ENCODE measurements at places on chromosomes 13 and 19.

- no peak for DNase-seq
Observed at GRCh38 chr19:29400917-29401711, 124.7 kb upstream of the VSTM2B start.

GRCh38 chr13:71513411-71514033, 353.5 kb downstream of the DACH1 start:
- no peak for DNase-seq

DNA sequence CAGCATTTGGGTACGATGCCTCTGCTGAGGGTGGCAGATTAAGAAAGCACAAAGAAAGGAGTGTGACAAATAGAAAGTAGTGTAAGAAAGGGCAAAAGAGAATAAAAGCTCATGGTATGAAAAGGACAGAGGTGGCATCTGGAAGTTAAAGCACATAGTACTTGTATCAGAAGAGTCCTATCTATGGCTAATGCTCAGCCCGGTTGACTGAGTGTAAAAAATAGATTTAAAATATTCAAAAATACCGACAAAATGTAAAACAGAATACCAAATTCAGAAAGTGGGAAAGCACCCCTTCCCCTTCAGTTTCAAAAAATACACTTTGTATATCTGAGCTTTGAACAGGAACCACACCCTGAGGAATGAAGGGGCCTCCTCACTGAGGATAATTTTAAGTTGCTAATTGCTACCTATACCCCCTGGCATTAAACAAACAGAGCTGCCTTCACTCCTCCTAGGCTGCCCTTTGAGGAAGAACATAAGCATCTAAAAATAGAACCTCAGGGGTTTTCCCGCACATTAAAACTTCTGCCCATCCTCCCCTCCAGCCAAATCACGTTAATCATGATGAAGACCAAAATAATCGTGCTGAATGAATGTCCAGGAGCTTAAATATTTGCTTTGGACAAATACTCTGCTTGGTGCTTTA, 43.3 kb downstream of the DLEU7 start:
- DNase-seq = no peak

DNA sequence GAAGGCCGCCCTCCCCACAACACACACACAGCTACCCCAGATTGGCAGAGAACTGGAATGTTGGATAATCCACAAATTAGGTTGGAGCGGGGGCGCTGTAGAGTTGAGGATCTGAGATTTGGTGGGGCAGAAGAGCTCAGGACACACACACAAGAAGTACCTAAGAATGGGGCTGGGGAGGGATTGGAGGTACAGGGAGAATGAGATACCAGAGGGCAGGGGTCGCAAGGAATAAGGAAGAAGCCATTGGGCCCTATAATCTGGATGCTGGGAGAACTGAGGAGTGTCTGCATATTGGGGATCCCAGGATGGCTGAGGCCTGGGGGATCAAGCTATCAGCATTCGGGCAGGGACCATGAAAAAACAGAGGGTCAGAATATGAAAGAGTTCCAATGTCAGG, 11.5 kb downstream of the SYT3 start:
- DNase-seq = no peak

DNA sequence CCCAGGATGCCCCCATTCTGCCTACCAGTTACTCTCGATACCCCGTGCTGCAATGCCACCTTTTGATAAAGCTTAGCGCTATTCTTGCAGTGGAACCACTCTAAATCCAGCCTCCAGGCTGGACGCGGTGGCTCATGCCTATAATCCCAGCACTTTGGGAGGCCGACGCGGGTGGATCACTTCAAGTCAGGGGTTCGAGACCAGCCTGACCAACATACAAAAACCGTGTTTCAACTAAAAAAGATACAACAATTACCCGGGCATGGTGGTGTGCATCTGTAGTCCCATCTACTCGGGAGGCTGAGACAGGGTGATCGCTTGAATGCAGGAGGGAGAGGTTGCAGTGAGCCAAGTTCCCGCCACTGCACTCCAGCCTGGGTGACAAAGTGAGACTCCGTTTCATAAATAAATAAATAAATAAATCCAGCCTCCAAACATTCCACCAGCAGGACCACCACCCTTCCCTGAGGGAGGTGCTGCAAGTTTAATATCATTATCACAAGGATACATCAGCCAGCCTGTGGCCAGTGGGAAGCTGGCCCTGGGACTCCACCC, 27.7 kb downstream of the CYP2B6 start:
- no peak for DNase-seq

GRCh38 chr19:7850945-7851622, 21.1 kb downstream of the EVI5L start:
- DNase-seq = no peak

DNA sequence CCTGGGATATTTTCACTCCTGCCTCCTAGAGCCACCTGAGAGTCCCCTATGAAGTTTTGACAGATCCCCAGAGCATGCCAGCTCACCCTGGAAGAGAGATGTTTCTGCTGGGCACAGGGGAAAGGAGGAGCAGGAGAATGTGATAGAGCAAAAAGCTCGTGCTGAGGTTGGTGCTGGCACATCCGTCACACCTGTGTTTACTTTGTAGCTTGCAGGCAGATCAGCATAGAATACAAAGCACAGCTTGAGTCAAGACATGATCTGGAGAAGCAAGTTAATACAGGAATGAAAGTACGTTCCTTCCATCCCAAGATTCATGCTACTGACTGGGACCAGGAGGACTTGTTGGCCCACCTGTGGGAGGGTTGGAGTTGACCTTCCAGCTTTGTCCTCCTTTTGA, 46.1 kb downstream of the HSPH1 start:
- no peak for DNase-seq

DNA sequence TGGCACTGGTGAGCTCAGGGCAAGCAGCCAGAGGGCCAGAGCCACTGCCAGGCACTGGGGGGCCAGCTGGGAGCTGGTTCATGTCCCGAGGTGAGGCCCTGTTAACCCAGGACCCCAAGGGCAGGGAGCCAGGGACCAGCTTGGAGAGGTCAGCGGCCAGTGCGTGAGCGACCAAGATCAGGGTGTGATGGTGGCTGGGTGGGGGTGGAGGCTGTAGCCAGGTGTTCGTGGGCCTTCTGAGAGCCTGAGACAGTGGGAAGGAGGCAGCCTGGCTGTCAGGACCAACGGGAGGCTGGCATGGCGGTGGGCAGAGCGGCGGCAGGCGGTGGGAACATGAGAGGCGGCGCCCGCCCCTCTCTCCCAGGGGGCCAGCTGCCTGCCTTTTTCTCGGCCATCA, 8.1 kb upstream of the KPTN start:
- no peak for DNase-seq

- DNase-seq = no peak
Observed at GRCh38 chr13:40599124-40599523, 67.3 kb downstream of the FOXO1 start.

- no peak for DNase-seq
Observed at GRCh38 chr13:93477238-93477637, 250.6 kb downstream of the GPC6 start.

DNA sequence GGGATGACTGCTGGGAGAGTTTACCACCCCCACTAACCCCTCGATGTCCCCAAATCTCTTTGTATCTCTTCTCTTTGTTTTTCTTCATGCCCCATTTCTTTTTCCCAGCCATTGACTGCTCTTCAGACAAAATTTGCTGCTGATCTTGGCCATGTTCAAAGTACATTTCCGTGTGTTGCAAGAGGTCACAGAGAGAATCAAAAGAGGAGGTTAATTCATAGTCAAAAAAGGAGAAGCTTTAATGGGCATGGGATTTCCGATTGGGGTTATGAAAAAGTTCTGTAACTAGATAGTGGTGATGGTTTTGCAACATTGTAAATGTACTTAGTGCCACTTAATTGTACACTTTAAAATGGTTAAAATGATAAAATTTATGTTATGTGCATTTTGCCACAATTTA, 121.1 kb downstream of the FLT1 start:
- DNase-seq = no peak

GRCh38 chr13:64709079-64709478, 2521.1 kb downstream of the PCDH9 start:
- no peak for DNase-seq

GRCh38 chr13:49348751-49349150, 95.1 kb downstream of the CAB39L start:
- DNase-seq = no peak

GRCh38 chr13:89227356-89227755, 1556.2 kb downstream of the SLITRK5 start:
- no peak for DNase-seq

- no peak for DNase-seq
Observed at GRCh38 chr19:55613396-55613795, 7.9 kb downstream of the ZNF865 start.

DNA sequence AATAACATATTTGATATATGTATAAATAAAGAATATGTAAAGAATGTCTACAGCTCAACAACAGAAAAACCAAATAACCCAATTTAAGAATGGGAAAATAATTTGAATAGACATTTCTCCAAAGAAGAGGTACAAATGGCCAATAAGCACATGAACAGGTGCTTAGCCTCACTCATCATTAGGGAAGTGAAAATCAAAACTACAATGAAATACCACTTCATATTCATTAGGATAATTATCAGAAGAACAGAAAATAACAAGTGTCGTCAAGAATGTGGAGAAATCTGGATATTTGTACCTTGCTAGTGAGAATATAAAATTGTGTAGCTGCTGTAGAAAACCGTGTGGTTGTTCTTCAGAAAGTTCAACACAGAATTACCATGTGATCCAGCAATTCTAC, 8.4 kb upstream of the SUPT20H start:
- DNase-seq = no peak

- DNase-seq = no peak
Observed at GRCh38 chr13:84479656-84480055, 597.4 kb upstream of the SLITRK1 start.

DNA sequence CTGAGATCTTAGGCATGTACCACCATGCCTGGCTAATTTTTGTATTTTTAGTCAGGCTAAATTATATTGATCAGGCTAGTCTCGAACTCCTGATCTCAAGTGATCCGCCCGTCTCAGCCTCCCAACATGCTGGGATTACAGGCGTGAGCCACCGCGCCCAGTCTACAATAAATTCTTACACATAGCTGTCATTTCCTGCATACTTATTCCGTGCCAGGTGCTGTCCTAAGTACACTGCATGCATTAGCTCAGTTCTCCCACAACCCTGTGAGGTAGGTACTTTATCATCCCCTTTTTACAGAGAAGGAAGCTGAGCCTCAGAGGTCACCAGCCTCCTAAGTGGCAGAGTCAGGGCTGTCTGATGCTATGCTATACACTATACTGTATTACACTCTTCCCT, 7.2 kb upstream of the RHPN2 start:
- no peak for DNase-seq

- peak; percentile 22 for DNase-seq
Observed at GRCh38 chr13:94322925-94323763, 156.3 kb downstream of the DCT start.

- peak; percentile 67 for DNase-seq
Observed at GRCh38 chr19:18649371-18650020, 12.7 kb downstream of the KLHL26 start.

- no peak for DNase-seq
Observed at GRCh38 chr19:8017808-8018207, 12.4 kb upstream of the ELAVL1 start.

DNA sequence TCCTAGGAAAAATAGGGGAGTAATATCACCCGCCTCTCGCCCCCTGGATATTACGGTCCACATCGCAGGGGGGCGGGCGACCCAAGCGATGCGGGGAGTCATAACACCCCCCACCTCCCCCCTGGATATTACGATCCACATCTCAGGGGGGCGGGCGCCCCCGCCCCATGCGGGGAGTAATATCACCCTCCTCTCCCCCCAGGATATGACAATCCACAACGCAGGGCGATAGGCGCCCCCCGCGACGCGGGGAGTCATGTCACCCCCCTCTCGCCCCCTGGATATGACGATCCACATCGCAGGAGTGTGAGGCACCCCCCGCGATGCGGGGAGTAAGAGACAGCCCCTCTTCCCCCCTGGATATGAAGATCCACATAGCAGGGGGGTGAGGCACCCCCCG, 684.4 kb upstream of the PCDH9 start:
- DNase-seq = no peak

- no peak for DNase-seq
Observed at GRCh38 chr13:91280801-91281200, 66.7 kb upstream of the MIR17HG start.

- DNase-seq = peak; percentile 53
Observed at GRCh38 chr13:97274829-97275649, 52.9 kb downstream of the MBNL2 start.

- peak; percentile 96 for DNase-seq
Observed at GRCh38 chr19:47745010-47745901, at the start of gene NOP53. Gene NOP53 (plus strand): TSS chr19:47745546. CDS start chr19:47745560, 14 bp downstream.

- no peak for DNase-seq
Observed at GRCh38 chr19:16139752-16140151, 3.7 kb upstream of the HSH2D start.

- no peak for DNase-seq
Observed at GRCh38 chr19:54608792-54609191, 15.4 kb downstream of the LILRA1 start.

GRCh38 chr19:58575183-58576041, 2.3 kb upstream of the MZF1 start:
- DNase-seq = peak; percentile 90

- no peak for DNase-seq
Observed at GRCh38 chr19:3890591-3890990, 10.1 kb downstream of the ATCAY start.

DNA sequence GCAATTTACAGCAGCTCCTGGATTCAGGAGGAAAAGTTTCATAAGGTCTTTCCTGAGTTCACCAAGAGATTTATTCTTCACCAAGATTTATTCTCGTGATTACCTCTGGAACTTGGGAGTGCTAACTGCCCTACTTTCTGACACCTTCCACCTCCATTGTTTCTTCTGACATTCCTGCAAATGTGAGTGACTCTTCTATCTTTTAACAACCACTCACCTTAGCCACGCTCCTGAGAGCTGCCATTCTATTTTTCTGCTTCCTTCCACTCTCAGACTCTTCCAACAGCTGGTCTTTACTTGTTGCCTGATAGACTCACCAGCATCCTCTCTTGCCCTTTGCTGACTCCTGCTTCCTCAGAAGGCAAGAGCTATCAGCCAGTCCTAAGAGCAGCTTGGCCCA, 11.5 kb upstream of the CBY2 start:
- no peak for DNase-seq

- DNase-seq = no peak
Observed at GRCh38 chr19:20333508-20333907, 166.5 kb downstream of the ZNF486 start.

GRCh38 chr19:56321254-56321988, 6.8 kb upstream of the ZSCAN5A start:
- DNase-seq = no peak

DNA sequence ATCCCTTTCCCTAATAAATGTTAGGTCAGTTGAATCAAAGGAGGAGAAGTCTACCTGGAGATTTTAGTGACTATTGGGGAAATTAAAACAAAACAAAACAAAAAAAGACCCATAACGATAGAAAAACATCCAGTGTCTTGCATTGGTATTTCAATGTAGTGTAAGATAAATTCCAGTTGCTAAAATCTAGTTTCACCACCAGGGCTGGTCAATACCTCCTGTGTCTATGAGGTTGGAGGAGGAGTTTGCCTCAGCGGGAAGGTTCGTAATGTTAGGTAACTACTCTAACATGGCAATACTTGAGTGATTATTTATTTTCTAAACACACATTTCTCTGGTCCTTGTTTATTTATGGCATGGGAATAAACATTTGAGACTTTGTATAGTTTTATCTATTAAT, 483.2 kb downstream of the FGF9 start:
- DNase-seq = no peak

- DNase-seq = no peak
Observed at GRCh38 chr19:51740356-51740755, 11.3 kb downstream of the FPR1 start.

GRCh38 chr13:20997301-20998161, 63.9 kb downstream of the LATS2 start:
- peak; percentile 91 for DNase-seq

GRCh38 chr13:110377826-110378201, 70.7 kb downstream of the COL4A2 start:
- no peak for DNase-seq

GRCh38 chr19:11506101-11506555, 489 bp upstream of the ZNF653 start:
- no peak for DNase-seq

All from AG20443 (cell line).